Upper lobe of right lung (tissue), 1 donor: ENCODE measurements at places on chromosomes 4 and X. TPM values are rescaled to one million over a fixed set of nuclear protein-coding genes. Genes with fewer than 3 reads are reported as not detected.

DNA sequence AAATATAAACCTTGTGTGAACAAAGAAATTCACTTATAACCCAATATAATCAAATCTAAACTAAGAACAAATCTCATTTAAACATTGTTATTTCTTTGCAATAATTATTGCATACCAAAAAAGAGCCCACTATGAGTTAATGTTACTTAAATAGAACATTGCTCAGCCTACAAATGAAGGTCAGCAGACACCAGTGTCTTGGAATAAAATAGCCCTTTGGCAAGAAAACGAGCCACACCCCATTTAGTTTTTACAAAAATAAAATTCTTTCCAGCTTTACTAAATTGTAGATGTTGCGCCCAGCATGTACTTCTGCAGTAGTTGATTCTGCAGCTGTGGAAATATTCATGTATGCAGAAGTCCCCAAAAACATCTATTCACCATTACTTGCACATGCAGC, 12.2 kb downstream of the PLS3 start:
- H3K4me3 ChIP-seq: no peak overlapping the region
- H3K27ac ChIP-seq: no peak overlapping the region
- no peaks in the 10 kb centered on the region for H3K36me3 ChIP-seq
- H3K4me1 ChIP-seq: no peaks in the 10 kb centered on the region
- DNase-seq: no peak
- H3K27me3 ChIP-seq: no peaks in the 10 kb centered on the region

CENPVL1 gene
- not detected for total RNA-seq

GRCh38 chrX:10190367-10190766, 33.6 kb downstream of the CLCN4 start:
- no peak for DNase-seq
- H3K4me3 ChIP-seq: no peak overlapping the region
- H3K36me3 ChIP-seq: no peaks in the 10 kb centered on the region
- no peak overlapping the region for H3K27ac ChIP-seq
- no peaks in the 10 kb centered on the region for H3K27me3 ChIP-seq

SPATA18 gene
- 17.3 TPM for total RNA-seq

LRCH2 gene
- total RNA-seq: 7.1 TPM

GASK1B gene
- 37.3 TPM for total RNA-seq

DNA sequence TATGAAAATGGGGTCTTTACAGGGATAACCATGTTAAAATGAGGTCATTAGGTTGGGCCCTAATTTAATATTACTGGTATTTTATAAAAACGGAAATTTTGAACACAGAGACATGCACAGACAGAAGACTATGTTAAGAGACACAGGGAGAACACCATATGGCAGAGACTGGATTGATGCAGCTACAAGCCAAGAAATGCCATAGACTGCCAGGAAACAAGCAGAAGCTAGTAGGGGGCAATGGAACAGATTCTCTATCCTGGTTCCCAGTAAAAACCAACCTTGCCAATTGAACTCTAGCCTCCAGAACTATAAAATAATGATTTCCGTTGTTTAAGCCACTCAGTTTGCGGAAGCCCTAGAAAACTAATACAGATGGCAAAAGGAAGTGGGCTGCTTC, 6.6 kb upstream of the GUF1 start:
- no peak overlapping the region for H3K4me3 ChIP-seq
- no peaks in the 10 kb centered on the region for H3K36me3 ChIP-seq
- DNase-seq: no peak

NXT2 gene
- total RNA-seq: 9.3 TPM

- H3K27me3 ChIP-seq: no peaks in the 10 kb centered on the region
- H3K4me3 ChIP-seq: no peak overlapping the region
- H3K27ac ChIP-seq: no peak overlapping the region
- DNase-seq: no peak
- H3K36me3 ChIP-seq: no peaks in the 10 kb centered on the region
Measured at GRCh38 chr4:113638562-113638832, 123.0 kb downstream of the CAMK2D start.

MAGEA4 gene
- not detected for total RNA-seq

KLF3 gene
- 70.6 TPM for total RNA-seq

GRCh38 chrX:100720301-100720700, 11.6 kb downstream of the SYTL4 start:
- H3K36me3 ChIP-seq: no peaks in the 10 kb centered on the region
- no peak overlapping the region for H3K4me3 ChIP-seq
- H3K27ac ChIP-seq: no peak overlapping the region

- no peak for DNase-seq
- no peak overlapping the region for H3K27ac ChIP-seq
- H3K4me1 ChIP-seq: no peaks in the 10 kb centered on the region
- no peaks in the 10 kb centered on the region for H3K27me3 ChIP-seq
- no peaks in the 10 kb centered on the region for H3K36me3 ChIP-seq
Measured at GRCh38 chr4:86006057-86006456, 353.8 kb downstream of the MAPK10 start.

DNA sequence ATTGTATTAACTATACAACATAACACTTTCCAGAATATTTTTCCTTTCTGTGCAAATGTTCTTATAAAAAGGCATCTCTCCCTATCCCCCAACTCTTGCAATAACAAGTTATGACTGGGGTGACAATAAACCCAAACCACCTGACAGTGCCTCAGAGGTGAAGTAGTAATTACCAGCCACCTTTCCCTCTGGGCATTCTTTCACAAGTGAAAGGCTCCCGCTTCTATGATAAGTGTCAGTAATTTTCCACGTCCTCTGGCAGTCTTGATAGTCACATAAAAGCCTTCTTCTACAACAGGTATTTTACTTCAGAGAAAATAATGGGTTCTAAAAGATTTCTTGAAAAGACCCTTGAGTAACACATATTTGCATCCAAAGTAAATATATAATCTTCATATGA, 82.7 kb downstream of the MANBA start:
- peaks cover 28% of the 10 kb centered on the region for H3K36me3 ChIP-seq
- H3K4me1 ChIP-seq: no peaks in the 10 kb centered on the region
- H3K4me3 ChIP-seq: no peak overlapping the region

DNA sequence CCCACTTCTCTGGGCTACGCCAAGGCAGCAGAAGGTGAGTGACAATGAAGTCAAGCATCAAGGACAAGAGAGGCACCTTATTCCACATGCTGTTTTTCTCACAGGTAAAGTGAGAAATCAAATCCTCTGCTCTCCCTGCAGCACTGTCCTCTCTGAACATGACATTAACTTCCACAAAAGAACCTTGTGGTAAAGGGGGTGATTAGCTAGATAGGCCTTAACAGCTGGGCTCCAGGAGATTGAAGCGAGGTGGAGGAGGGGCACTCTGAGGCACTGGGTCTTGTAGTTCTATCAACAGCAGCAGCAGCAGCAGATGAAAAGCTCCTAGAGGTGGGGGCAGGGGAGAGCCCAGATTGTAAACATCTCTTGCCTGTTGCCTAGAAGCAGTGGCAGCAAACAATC, 96.8 kb upstream of the CXXC4 start:
- H3K27ac ChIP-seq: no peak overlapping the region
- no peaks in the 10 kb centered on the region for H3K36me3 ChIP-seq

DNA sequence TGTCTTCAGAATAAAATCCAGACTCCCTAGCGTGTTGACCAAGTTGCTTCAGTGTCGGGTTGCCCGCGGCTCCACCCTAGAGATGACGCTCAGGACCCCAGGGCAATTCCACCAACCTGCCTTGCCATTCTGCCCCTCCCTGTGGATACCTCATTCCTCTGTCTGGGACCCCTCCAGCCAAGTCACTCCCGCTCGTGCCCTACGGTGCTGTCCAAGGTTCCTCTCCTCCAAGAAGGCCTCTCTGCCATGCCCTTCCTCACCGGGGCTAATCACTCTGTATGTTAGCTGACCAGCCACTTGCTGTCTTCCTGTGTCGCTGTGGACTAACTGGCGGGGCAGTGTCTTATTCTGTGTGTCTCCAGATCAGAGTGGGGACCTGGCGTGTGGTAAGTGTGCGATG, 46.6 kb downstream of the TENM3 start:
- no peaks in the 10 kb centered on the region for H3K27me3 ChIP-seq
- H3K4me1 ChIP-seq: no peaks in the 10 kb centered on the region
- no peaks in the 10 kb centered on the region for H3K36me3 ChIP-seq
- no peak overlapping the region for H3K27ac ChIP-seq
- no peak overlapping the region for H3K4me3 ChIP-seq

GRCh38 chr4:85423431-85423830, 51.5 kb upstream of the ARHGAP24 start:
- no peak for DNase-seq

- no peaks in the 10 kb centered on the region for H3K27me3 ChIP-seq
- no peak overlapping the region for H3K4me3 ChIP-seq
- DNase-seq: no peak
- H3K27ac ChIP-seq: no peak overlapping the region
Measured at GRCh38 chr4:181140037-181140603, 1103.1 kb upstream of the TENM3 start.

DNA sequence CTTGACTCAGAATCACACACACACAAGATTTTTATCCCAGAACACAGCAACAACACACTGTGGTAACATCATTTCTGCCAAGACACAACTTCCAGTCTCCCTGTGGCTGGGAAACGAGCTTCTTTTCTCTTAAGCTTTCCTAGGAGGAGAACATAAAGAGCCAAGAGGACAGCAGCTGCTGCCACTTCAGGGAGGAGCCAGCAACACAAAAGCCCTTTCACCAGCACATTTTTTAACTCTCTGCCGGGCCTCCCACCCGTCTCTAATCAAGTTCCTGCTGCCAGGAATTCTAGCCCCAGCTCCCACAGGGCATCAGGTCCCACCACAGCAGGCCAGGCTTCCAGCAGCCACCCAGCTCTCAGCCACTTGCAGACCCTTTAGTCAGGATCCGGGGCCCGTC, 22.4 kb downstream of the FAT1 start:
- H3K4me1 ChIP-seq: no peaks in the 10 kb centered on the region
- peaks cover 2% of the 10 kb centered on the region for H3K36me3 ChIP-seq
- no peak for DNase-seq
- H3K4me3 ChIP-seq: no peak overlapping the region
- peak overlapping the region; percentile 36 for H3K27ac ChIP-seq

HTN1 gene
- total RNA-seq: not detected

AMTN gene
- total RNA-seq: not detected

DNA sequence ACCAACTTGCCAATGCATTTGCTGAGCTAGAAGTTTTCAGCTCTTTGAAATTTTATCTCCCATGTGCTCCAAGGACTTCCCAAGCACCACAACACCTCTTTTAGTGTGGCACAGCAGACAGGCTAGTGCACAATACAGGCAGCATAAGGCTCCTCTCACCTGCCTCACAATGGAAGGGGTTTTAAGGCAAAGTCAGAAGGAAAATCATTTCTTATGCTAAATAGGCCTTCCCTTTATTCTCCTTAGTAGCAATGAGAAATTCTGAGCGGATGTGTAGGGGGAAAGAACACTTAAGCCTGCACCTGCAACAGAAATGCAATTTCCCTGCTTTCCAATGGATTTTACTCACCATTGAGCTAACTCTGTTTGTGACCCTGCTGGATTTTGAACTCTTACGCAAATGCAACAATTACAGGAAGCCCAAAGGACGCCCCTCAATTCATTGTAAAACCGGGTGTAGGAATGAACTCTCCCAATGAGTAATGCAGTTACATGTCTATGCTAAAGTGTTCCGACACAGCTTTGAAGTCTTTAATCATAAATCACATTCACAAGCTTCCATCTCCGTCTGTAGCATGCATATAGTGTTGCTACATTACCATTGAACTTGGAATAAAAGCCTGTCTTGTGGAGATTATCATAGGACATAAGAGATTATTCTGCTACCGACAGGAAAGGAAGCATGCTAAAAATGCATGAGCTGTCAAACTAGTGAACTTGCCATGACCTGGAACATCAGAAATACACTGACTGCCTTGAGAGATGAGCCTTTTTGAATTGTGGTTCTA, 1084.9 kb downstream of the RPA4 start:
- DNase-seq: no peak
- no peaks in the 10 kb centered on the region for H3K4me1 ChIP-seq
- H3K27me3 ChIP-seq: no peaks in the 10 kb centered on the region

GRCh38 chr4:61201961-61202637, 2.0 kb downstream of the ADGRL3 start:
- H3K27me3 ChIP-seq: peaks cover 49% of the 10 kb centered on the region
- DNase-seq: no peak
- H3K4me3 ChIP-seq: peak overlapping the region; percentile 52
- no peaks in the 10 kb centered on the region for H3K4me1 ChIP-seq
- H3K27ac ChIP-seq: no peak overlapping the region

DNA sequence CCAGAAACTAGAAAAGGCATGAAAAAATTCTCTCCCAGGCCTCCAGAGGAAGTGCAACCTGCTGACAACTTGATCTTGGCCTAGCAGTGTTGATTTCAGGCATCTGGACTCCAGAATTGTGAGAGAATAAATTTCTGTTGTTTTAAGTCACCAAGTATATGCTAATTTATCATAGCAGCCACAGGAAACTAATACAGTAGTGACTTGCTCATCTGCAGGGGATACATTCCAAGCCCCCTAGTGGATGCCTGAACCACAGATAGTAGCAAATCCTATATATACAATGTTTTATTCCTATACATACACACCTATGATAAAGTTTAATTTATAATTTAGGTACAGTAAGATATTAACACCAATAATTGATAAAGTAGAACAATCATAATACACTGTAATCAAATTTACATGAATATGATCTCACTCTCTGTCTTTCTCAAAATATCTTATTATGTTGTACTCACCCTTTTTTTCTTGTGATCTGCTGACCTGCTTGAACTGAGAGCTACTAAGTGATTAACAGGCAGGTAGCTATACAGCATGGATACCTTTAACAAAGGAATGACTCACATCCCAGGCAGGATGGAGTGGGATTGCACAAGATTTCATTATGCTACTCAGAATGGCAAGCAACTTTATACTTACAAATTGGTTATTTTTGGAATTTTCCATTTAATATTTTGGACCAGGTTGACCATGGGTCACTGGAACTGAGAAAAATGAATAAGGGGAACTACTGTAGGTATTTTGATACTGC, 501.1 kb downstream of the KCNIP4 start:
- no peak overlapping the region for H3K4me3 ChIP-seq
- no peaks in the 10 kb centered on the region for H3K27me3 ChIP-seq
- no peaks in the 10 kb centered on the region for H3K36me3 ChIP-seq
- no peak for DNase-seq
- H3K27ac ChIP-seq: no peak overlapping the region

MAGEA2 gene
- not detected for total RNA-seq

GRCh38 chr4:138909587-138909986, 106.0 kb upstream of the NOCT start:
- no peak overlapping the region for H3K4me3 ChIP-seq
- DNase-seq: no peak
- H3K27ac ChIP-seq: no peak overlapping the region
- H3K4me1 ChIP-seq: peaks cover 15% of the 10 kb centered on the region
